NCI-H748 treated with DMSO at 0.1 percent for 48 hours (cell line): ENCODE measurements at places on chromosomes 5 and 9.

DNA sequence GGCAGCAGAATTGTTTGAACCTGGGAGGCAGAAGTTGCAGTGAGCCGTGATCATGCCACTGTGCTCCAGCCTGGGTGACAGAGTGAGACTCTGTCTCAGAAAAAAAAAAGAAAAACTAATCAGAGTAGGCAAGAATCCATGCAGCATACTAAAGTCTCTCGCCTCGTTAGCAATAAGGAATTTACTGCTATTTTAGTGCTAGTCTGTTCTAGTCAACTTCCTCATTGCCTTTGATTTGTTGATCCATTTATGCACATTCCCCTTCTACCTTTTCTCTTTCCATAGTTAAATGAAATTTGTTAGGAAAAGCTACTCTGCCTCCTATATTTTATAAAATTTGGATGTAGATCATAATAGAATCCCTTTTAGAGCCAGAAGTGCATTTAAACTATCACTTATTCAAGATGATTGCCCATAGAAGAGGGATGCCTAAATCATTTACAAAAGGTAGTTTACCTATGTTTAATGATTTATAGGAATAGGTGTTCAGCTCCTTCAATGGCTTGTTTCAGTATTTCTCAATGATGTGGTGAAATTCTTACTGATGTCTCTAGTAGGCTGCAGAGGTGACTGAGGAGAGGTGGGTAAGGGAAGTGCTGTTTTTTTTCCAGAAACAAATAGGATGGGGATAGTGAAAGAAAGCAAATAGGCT is 1.9 kb downstream of the LRRC19 start:
- DNase-seq, result no peak

- no peak for DNase-seq
Observed at GRCh38 chr5:119398727-119399466, 43.1 kb downstream of the TNFAIP8 start.

DNA sequence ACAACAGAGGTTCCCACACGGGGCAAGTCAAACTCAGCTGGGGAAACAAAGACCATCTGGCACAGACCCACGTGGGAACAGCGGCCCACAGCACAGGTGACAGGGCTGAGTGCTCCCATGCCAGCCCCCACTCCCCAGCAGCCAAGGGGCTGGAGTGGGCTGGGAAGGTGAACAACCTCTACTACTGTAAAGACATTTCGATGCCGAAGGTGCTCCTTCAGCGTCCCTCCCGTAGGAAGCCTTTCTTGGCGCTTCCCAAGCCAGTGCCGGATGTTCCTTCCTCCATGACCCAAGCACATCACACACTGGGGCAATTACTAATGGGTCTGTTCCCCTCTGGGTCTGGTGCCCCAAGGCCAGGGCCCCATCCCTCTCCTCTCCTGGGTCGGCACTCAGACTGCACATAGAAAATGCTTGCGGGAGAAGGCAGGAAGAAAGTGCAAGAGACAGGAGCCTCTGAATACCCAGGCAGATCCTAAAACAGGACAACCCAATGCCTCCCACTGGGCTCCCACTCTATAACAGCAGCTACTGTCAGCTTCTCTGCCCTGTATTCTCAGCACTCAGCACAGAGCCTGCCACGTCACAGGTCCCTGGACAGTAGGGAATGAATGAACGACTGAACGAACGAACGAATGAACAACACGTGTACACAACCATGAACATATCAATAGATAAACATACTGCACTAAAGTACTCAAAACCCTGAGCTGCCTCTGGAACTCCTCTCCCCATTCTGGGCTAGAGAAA is 77.0 kb upstream of the LRRTM2 start:
- DNase-seq, result no peak

DNA sequence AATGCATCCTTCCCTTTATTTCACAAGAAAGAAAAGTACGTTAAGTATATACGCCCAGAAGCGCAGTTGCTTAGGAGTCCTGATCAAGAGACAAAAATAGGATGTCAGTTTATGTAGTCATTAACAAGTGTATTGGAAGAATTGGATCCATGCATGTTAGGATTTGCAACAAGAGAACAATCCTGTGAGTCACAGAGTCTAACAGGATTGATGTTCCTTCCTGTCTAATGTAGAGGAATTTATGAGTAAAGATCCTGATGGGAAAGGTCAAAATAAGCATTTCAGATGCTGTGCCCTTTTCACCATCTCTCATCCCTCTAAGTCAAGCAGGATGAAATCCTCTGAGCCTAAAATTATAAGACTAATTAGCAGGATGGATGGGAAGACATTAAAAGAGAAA is 406.0 kb upstream of the GRIA1 start:
- DNase-seq, result no peak

DNA sequence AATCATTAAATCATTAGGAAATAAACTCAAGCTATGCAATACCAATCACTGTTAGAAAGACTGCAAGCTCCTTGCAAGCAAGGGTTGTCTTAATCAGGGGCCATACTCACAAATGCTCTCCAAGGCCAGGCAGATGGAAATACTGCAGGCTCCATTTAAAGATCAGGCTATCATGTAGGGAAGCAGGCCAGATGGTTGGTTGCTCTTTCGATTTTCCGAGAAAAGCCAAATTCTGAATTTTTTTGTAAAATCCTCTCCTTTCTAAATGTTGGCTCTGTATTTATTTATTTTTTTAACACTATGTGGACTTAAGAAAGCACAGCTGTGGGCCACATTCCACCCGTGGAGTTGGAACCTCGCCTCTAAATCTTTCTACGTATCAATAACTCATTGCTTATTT is 127.1 kb downstream of the GLIS3 start:
- no peak for DNase-seq

GRCh38 chr5:60887746-60888145 is 43.7 kb upstream of the ELOVL7 start:
- DNase-seq, result no peak

DNA sequence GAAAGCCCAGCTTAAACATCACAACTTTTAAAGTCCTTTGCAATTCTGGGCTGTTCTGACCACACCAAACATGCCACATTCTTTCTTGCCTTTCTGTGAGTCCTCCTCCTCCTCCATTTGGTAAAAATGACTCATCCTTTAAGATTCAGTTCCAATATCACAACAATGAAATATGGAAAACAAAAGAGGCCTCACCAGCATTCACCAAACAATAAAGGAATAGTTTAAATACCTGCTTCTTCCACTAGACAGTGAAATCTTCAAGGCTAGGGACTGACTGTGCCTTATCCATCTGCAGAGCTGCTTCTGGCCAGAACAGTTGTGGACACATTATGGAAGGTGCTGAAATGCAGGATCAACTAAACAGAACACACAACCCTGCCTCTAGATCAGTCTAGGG is 36.0 kb downstream of the NR6A1 start:
- DNase-seq, result no peak

DNA sequence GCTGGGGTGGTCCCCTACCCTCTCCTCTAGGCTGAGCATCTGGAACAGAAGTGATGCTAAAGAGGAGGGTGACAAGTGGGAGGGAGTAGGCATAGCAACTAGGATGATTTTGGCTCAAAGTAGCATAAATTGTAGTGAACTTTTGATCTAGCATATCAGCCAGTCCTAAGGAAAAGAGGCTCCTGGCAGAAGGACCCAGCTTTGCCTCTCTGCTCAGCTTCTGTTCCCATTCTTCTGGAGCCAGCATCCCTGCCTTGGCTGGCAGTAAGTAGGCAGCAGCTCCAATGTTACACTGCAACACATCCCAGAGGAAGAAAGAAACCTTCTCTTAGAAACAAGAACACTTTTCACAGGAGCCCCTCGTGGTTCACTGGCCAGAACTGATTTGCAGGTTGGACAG is 487.0 kb downstream of the MTRR start:
- no peak for DNase-seq

DNA sequence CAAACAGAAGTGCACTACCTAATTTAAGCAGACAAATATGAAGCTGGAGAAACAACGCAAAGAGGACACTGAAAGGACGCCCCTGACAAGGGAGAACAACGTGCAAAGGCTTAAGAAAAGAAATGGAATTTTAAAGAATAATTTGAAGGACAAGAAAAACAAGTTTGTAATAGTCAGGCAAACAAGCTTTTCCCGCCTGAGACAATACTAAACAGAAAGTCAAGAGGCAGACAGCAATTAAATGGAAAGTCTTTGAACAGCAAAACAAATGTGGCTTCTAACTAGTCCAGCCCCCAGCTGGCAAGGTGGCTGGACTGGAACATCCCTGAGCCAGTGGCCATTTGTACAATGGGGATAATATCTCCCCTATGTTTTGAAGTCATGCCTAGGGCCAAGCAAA is 63.3 kb downstream of the SIL1 start:
- DNase-seq, result peak; percentile 79

- no peak for DNase-seq
Observed at GRCh38 chr9:70607926-70608325, 193.5 kb upstream of the KLF9 start.

- peak; percentile 64 for DNase-seq
Observed at GRCh38 chr5:106833517-106833916, 837.2 kb downstream of the EFNA5 start.

DNA sequence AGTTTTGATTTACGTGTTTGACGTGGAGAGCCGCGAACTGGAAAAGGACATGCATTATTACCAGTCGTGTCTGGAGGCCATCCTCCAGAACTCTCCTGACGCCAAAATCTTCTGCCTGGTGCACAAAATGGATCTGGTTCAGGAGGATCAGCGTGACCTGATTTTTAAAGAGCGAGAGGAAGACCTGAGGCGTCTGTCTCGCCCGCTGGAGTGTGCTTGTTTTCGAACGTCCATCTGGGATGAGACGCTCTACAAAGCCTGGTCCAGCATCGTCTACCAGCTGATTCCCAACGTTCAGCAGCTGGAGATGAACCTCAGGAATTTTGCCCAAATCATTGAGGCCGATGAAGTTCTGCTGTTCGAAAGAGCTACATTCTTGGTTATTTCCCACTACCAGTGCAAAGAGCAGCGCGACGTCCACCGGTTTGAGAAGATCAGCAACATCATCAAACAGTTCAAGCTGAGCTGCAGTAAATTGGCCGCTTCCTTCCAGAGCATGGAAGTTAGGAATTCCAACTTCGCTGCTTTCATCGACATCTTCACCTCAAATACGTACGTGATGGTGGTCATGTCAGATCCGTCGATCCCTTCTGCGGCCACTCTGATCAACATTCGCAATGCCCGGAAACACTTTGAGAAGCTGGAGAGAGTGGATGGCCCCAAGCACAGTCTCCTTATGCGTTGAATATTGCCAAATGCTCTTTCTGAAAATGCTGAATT is 850 bp downstream of the RRAGA start:
- no peak for DNase-seq

DNA sequence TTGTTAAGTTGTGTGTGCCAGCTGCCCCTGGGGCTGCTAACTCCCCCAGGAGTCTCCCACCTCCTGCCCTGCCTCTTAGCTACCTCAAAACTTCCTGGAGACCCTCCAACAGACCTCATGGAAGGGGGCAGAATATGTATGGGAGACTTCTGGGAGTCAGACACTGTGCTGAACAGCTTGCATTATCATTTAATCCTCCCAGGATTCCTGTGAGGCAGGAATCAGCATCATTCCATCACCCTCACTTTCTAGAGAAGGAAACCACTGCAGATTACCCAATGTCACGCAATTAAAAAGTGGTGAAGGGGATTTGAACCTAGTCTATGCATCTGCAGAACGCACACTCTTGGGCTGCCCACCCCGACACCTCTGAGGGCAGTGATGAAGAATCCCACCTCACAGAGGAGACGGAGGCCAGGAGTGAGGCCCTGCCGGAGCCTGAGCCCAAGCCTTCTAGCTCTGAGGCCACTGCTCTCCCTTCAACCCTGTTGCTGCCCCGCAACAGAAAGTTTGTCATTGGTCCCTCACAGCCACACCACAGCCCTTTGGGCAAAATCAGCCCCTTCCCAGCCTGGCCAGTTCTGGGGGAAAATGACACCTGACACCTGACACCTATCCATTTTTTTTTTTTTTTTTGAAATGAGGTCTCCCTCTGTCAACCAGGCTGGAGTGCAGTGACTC is 30.3 kb upstream of the IL17B start:
- no peak for DNase-seq

GRCh38 chr5:9408964-9409363 is 136.9 kb downstream of the SEMA5A start:
- no peak for DNase-seq

- no peak for DNase-seq
Observed at GRCh38 chr9:26066237-26066636, 388.0 kb upstream of the TUSC1 start.
